Stimulated activated CD8-positive, alpha-beta memory T cell treated with anti-CD3 and anti-CD28 coated beads, Interleukin-15, amount 100 ng/mL, for 4 hours (primary cell): ENCODE measurements at places on chromosomes 11 and 22.

GRCh38 chr11:116093481-116094270 is 589.5 kb upstream of the CADM1 start:
- no peak for DNase-seq

DNA sequence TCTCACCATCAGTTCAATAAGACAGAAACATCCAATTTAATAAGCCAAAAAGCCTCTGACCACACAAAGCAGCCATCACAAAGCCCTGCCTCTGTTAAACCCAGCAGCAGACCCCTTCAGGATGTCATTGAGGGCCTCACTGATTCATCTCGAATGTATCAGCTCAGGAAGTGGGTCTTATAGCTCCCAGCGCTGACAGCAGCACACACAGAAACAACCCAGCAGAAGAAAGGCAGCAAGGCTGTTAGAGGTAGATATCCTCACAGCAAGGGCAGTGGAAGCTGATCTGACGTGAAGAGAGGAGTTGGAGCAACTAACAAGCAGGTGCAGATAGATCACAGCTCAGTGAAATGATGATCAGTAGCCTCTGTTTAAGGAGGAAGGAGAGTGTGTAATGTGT is 86.2 kb upstream of the NCAM1 start:
- DNase-seq, result no peak

GRCh38 chr22:19730655-19731360 is 7.5 kb downstream of the GP1BB start:
- peak; percentile 71 for DNase-seq

DNA sequence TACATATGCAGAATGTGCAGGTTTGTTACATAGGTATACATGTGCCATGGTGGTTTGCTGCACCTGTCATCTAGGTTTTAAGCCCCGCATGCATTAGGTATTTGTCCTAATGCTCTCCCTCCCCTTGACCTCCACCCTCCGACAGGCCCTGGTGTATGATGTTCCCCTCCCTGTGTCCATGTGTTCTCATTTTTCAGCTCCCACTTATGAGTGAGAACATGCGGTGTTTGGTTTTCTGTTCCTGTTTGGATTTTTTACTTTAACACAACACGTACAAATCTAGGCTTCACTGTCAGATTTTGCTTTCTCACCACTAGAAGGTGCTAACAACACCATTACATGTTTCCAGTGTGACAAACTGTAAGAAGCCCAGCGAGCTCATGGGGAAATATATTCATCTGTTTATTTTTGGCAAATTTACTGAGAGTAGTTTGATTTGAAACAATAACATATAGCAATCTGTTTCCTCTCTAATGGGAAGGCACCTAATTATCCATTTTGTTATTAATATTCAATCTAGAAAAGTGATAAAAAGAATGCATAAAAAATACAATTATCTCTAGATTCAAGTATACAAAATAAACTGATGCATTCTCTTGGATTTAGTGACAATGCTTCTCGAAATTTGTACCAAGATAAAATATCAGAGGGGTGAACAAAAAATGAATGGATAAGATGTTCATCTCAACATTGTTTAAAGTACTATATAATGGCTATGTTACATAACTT is 23.2 kb upstream of the BIRC3 start:
- DNase-seq, result no peak

- DNase-seq, result no peak
These were observed 7.3 kb upstream of the SPINDOC start for GRCh38 chr11:63805844-63806415.

- DNase-seq, result no peak
These were observed 233.9 kb downstream of the FAT3 start for GRCh38 chr11:92458486-92458885.
